ENCODE measurements at places on chromosomes 5 and 9.

- DNase-seq = no peak
These were observed 22.2 kb downstream of the CCT5 start for GRCh38 chr5:10272053-10272874.

- DNase-seq = no peak
These were observed 229.2 kb upstream of the MAP3K1 start for GRCh38 chr5:56585999-56586691.

GRCh38 chr5:149682532-149683075, 47.5 kb upstream of the PPARGC1B start:
- DNase-seq = no peak

GRCh38 chr5:153460421-153460820, 30.0 kb upstream of the GRIA1 start:
- DNase-seq = no peak

DNA sequence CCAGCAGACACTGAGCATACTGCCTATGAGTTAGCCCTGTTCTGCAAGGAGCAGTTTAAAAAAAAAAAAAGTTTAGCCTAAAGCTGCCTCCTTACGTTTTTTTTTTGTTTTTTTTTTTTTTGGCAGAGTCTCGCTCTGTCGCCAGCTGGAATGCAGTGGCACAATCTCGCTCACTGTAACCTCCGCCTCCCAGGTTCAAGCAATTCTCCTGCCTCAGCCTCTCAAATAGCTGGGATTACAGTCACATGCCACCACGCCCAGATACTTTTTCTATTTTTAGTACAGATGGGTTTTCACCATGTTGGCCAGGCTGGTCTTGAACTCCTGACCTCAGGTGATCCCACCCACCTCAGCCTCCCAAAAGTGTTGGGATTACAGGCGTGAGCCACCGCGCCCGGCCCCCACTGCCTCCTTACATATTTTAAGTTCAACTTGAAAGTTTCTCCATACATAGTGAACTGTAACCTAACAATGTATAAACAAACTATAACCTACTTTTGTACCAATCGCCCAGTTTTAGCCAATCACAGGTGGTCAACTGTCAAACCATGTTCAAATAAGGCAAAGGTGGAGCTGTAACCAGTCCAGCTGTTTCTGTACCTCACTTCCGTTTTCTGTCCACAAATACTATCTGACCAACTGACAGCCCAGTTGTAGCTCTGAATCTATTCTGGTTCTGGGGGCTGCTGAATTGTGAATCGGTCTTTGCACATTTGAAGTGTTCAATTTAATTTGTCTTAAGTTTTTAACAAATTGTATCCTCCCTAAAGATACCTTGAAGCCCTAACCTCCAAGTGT, 17.1 kb downstream of the GKAP1 start:
- DNase-seq = no peak

GRCh38 chr5:169875731-169876130, 104.6 kb downstream of the INSYN2B start:
- no peak for DNase-seq

- DNase-seq = no peak
These were observed 176.1 kb downstream of the PCSK1 start for GRCh38 chr5:96256795-96257470.

DNA sequence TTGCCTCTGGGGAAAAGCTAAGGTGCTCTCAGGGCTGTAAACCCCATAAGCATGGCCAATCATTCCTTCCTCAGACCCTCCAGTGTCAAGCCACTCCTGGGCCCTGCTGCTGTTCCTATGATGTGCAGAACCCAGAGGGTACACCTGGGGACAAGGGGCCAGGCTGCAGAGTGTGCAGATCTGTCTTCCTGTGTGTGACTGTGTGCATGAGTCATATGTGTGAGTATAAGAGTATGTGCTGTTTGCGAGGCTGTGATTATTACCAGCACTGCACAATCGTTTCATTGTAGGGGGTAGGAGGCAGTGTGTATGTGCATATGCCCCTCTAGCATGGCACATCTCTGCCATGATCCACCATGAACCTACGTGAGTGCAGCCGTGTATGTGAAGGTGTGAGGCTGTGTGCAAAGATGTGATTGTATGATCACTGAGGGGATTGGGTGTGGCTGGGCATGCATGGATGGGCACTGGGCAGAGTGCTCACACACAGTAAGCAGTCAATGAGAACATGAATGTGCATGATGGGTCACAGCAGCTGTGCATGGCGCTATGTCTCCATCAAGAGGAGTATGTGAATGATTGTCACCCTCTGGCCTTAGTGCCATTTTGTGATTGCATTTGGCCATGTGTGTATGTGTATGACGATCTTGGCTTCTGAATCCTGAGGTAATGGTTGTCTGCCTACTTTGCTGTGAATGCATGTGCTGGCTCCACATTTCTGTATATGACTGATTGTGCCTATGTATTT, 2.4 kb upstream of the OR1K1 start:
- no peak for DNase-seq

- DNase-seq = no peak
These were observed 149.7 kb upstream of the EFNA5 start for GRCh38 chr5:107820429-107820828.

DNA sequence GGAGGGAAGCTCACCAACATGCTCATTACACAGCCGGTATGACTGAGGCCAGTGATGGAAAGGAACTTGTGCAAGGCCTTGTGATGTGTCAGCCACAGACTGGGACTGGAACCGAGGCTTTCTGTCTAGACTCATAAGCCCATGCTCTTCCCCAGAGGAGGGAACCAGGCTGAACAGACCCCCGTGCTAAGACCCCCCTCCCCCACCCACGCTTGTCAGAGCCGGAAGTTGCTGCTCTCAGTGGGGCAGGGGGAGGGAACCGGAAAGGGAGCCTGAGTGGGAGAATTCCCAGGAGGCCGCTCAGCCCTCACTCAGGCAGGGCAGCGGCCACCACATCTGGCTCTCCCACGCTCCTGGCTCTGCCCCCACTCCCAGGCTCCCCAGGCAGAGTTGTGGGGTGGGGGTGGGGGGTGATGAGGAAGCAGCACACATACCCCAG, 4.1 kb upstream of the PDGFRB start:
- no peak for DNase-seq

DNA sequence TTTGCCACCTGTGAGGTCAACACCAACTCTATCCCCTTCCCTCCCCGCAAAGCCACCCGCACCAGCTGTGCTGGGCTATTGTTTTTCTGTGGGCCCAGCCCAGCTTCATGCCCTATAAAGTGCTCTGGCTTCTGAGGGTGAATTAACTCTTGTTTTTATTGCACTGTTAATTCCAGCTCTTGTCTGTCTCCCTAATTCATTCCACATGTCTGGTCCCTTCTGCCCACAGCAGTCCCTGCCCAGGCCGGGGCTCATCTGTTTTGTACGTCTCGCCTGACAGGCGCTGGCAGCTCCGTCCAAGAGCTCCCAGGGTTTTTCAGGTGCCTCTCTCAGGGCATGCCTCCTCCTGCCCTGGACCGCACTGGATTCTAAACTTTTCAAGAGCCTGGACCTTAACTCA, 118.9 kb downstream of the PDZD2 start:
- DNase-seq = no peak

DNA sequence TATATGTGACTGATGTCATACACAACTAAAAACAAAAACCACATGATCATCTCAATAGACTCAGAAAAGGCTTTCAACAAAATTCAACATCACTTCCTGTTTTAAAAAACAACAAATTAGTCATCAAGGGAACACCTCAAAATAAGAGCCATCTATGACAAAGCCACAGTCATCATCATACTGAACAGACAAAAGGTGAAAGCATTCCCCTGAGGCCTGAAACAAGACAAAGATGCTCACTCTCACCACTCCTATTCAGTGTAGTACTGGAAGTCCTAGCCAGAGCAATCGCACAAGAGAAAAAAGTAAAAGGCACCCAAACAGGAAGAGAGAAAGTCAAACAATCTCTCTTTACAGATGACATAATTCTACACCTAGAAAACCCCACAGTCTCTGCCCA, 893.5 kb upstream of the EDIL3 start:
- no peak for DNase-seq

DNA sequence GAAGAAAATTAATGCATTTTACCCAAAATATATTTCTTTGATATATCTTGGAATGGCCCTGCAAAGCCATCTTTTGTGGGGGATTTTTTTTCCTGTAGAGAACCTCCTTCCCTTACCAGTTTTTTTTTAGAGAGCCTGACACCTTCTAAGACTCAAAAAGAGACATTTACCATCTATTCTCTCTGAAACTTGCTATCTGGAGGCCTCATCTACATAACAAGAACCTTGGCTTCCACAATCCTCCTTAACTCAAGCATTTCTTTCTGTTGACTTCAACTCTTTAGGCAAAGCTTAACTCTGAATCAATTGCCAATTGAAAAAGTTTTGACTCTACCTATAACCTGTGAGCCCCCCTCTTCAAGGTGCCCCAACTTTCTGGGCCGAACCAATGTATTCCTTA, 6.2 kb downstream of the SLC45A2 start:
- DNase-seq = no peak

DNA sequence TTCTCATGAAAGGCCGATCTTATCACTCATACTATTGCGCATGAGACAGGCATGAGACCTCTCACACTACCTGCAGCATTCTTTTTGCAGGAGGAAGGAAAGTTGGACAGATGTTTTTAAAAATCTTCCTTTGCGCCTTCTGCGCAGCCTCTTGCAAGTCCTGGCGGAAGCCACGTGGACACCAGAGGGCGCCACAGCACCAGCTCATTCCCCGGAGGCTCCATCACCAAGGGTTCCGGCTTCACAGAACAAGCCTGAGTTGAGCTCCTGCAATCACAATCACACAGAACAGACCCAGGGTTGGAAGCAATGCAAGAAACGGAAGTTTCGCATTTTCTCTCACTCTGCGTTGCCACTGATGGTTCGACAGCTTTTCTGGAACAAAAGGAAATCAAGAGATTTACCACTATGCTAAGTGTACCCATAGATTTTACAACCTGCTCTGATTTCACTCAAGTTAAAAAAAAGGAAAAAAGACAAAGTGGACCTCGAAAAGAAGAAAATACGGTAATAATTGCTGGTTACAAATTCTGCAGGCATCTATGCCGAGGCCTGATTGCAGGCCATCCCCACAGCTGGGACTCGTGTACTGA, 304.7 kb upstream of the MSX2 start:
- DNase-seq = peak; percentile 56

- no peak for DNase-seq
These were observed at the start of gene GRIA1 for GRCh38 chr5:153490118-153491037. GRIA1 (plus strand) TSS chr5:153490670.

- DNase-seq = no peak
These were observed 46.6 kb upstream of the PRSS3 start for GRCh38 chr9:33748633-33749304.

Data from kidney epithelial cell (primary cell).